ENCODE measurements at places on chromosomes 16 and 17. TPM values are rescaled to one million over a fixed set of nuclear protein-coding genes. Genes with fewer than 3 reads are reported as not detected.
A peak's percentile ranks its signal among the peaks of the same experiment; 100 is the strongest.

- no peak for DNase-seq
These were observed 14.6 kb downstream of the RSL1D1 start for GRCh38 chr16:11836650-11837244.

GRCh38 chr17:9768381-9768934 lies 22.9 kb downstream of the DHRS7C start:
- DNase-seq, result peak; percentile 11

DNA sequence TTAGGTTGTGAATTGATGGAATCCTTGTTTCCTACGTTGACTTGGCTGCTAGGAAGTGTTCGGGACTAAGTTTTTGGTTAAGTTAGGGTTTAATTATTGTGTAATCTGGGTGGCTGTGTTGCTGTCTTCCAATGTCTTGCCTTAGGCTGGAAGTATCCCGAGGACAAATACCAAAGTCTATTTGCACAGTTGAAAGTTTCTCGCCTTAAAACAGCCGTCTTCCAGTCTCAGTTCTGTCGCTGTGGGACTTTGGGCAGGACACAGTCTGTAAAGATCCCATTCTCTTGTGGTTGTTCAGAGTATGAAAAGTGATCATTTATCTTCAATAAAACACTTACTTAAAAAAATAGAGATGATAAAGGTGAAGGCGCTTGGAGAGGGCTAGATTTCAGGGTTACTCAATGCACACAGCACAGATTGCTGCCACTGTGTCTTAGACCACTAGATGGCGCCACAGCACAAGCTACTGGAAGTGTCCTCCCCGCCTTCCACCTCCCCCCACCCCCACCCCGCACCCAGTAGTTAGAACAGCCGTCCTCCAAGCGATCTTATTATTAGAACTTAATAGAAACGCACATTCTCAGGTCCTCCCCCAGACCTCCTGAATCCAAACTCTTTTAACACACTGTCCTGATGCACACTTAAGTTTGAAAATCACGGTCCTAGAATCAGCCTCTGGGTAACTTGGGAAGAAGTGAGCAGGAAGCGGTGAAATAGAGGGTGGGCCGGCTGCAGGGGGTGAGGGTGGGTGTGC lies 45.8 kb downstream of the AKAP1 start:
- peak; percentile 96 for DNase-seq

GRCh38 chr16:88883117-88883895 lies 16.8 kb upstream of the PABPN1L start:
- no peak for DNase-seq

DNA sequence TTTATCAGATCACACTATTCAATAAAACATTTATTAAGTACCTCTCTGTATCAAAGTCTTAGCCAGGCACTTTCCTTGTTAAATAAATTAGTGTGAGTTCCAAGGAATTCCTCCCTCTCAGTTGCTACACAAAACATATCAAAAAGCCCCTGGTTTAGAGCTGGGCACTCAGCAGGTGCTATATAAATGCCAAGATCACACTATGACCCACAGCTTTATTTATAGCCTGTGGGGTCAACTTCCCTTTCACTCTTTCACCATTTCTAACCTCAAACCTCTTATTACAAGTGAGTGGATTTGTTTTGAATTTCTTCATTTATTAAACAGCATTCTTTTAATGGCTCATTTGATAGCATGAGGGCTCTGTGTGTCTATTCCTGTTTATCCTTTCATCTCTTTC lies 112.6 kb upstream of the MPHOSPH6 start:
- DNase-seq, result no peak

GRCh38 chr16:58037365-58038057 lies 12.0 kb downstream of the MMP15 start:
- DNase-seq, result no peak

- no peak for DNase-seq
These were observed 16.9 kb downstream of the NSMCE1 start for GRCh38 chr16:27251541-27252205.

- DNase-seq, result peak; percentile 88
These were observed 21.7 kb downstream of the SLC25A10 start for GRCh38 chr17:81733507-81734404.

BPTF gene
- total RNA-seq, result 80.6 TPM

DRC7 gene
- not detected for total RNA-seq

CCDC154 gene
- 1.1 TPM for total RNA-seq

Data from mucosa of descending colon (tissue), 3 donors.